ENCODE measurements at places on chromosomes 6 and 20. TPM values are rescaled to one million over a fixed set of nuclear protein-coding genes. Genes with fewer than 3 reads are reported as not detected.

Gene TBXT
- total RNA-seq = not detected

Gene SIRPB1
- total RNA-seq = 4.1 TPM

Gene SYNJ2
- 30.3 TPM for total RNA-seq

Gene CCDC167
- total RNA-seq = 33.5 TPM

Gene ZFAND3
- total RNA-seq = 46.8 TPM

- DNase-seq = no peak
These were observed 346.2 kb upstream of the MMS22L start for GRCh38 chr6:97629180-97629579.

DNA sequence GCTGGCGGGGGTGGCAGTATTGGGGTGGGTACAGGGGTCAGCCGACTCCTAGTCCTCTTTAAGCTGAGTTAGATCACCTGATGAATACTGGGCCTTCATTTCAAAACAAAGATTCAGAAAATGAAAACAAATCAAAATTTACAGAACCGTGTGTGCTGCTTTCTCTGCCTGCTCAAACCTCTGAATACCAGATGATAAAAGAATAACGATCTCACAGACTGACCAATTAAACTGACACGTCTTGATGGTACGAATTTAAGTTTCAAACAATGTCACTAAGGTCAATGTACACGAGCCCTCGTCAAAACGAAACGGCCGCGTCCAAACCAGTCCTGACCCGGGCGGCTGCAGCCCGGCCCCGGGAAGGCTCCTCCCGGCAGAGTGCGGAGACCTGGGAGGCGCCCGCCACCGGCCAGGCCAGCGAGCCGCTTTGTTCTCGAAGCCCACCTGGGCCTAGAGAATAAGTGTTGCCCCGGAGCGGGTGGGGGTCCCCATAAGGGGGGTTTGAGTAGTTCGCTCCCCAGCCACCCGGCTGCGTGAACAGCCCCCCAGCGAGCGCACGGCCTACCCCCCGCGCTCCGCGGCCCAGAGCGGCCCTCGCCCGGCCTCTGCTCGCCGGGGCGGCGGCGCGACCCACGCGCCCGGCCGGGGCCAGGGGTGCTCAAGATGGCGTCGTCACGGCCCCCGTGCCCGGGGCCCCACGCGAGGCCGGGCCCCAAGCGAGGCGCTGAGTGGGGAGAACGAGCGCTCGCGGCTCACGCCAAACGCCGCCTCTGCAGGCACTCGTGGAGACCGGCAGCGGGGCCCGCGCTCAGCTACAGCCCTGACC, 728 bp downstream of the PSMA7 start:
- no peak for DNase-seq

DNA sequence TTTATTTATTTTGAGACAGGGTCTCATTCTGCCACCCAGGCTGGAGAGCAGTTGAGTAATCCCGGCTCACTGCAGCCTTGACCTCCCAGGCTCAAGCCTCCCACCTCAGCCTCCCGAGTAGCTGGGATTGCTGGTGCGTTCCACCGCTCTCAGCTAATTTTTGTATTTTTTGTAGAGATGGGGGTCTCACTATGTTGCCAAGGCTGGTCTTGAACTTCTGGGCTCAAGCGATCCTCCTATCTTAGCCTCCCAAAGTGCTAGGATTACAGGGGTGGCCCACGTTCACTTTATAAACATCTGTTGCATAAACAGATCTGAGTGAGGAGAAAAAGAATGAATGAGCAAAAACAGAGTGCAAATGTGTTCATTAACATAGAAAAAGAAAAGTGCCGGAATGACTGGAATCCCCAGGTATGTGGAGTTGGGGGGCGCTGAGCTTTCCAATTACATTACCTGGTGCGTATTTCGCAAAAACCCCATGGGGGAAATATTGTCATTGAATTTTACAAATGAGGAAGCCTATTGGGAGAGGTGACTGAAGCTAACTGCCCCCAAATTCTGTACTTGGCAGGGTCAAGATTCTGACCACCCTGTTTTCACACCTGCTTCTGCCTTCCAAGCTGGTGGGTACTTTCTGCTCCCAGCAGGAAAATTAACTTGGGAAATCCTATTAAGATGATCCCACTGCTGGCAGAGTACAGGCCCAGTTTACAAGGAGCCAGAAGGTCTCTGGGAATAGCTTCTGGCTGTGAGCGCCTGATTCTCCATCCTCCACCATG, 207.7 kb upstream of the JARID2 start:
- DNase-seq = no peak

- DNase-seq = no peak
These were observed 38.3 kb downstream of the PSMG4 start for GRCh38 chr6:3297006-3297405.

DNA sequence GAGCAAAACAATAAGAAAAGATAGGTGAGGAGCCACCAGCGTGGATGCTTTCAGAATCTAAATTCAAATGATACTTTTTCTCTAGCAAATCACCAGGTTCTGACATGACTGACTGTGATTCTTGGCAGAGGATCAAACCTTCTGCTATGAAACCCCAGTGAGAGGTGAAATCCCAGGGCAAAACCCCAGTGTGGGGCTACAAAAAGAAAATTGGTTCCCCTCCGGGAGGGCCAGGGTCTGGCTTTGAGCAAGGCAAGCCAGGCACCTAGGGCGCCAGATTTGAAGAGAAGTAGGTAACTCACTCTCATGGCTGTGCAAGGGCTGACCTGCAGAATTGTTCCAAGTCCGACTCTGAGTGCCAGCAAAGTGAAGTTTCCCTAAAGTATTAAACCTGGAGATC, 20.2 kb upstream of the RALGAPA2 start:
- no peak for DNase-seq

DNA sequence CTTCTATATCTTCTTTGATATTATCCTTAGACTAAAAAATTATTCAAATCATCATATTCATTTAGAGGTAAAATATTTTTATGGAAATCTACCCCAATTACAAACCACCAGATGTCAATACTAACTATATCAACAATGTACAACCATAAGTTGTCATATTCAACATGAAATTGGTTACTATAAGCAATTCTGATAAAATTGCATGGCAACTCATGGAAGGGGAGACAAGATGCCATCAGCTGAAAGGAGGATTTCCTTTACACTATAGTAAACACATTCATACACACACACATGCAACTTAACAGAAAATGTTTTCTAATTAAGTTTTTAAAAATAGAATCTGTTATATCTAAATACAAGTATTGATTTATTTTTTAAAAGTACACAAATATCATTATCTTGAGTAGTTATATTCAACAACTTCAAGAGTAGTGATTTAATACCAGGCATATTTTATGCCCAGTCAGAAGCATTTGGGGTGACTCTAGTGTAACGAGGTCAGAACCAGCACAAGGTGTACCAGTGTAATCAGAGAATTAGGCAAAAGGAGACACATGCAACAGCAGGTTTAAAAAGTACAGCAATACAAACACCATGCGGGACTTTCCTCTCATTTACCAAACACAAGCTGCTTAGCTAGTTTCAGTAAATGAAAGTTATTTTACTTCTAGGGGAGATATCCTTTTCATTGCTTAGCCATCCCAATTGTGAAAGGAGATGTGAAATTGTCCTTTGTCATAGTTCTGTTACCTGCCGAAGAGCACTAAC, 1.0 kb downstream of the FILIP1 start:
- DNase-seq = no peak

GRCh38 chr6:81875782-81876293, 123.4 kb upstream of the TENT5A start:
- DNase-seq = no peak

DNA sequence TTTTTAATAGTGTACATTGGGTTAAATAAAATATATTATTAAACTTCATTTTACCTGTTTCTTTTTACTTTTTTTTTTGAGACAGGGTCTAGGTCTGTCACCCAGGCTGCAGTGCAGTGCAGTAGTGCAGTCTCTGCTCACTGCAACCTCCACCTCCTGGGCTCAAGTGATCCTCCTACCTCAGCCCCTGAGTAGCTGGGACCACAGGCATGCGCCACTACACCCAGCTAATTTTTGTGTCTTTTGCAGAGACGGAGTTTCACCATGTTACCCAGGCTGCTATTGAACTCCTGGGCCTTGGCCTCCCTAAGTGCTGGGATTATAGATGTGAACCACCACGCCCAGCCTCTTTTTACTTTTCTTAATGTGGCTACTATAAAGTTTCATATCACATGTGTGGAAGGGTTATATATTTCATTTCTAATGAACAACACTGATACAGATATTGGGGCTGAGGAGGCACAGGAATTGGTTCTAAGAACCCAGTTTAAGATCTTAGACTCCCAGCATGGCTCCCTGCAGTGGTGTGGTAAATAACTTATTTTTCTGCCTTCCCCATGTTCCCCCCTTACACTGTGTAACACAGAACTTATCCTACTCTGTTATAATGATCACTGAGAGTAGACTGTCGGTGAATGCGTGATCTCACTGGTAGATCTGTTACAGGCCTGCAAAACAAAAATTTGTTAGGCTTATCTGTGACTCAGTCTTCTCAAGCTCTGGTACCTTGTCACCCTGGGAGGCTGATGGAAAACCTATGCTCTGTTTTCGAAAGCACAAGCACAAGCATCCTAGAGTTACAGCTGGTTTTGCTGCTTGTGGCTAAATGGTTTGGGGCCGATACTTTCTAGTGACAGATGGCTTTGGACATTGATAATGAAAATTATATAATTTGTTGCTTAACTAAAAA, 5.8 kb upstream of the ATXN1 start:
- DNase-seq = no peak

DNA sequence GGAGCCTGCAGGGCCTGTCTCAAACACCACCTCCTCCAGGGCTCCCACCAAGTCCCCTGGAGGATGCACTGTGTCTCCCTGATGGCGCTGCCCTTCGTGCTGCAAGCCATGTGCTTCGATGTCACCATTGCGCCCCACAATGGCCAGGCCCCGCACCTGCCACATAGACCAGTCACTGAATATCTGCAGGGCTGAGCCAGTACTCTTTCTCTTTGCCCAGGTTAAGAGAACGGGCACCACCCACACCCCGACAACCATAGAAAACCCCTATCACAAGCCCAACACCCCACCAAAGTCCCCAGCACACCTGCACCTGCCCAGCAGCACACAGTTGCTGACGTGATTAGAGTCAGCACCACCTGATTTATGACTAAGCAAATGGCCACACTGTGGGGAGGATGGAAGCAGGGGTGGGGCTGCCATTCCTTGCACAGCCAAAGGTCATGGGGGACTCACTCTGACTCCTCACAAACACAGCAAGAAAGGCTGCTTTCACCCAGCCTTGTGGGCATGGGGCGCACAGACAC, 104.3 kb downstream of the SLC23A2 start:
- peak; percentile 70 for DNase-seq

DNA sequence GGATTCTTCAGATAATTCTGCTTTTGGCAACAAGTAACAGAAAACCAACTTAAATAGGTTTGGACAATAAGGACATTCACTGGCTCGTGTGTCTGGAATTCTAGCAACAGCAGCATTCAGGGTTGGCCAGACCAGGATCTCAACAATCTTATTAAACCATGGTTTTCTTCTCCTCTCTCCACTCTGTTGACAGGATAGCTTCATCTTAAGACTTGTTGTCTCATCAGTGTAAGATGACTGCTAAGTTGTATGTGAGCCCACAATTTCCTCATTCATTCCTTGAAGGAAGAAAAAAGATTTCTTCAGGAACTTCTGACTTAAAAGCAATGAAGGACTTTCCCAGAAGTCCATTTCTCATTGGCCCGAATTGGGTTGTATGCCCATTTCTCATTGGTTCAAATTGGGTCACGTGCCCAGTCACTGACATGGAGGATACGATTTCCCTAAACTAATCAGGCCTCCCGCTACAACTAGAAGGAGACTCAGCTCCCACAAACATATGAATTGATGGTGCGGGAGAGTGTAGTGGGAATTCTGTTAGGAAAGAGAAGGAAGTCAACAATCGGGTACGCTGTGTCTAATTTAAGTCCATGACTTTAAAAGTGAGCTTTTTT, 83.7 kb downstream of the SLC22A3 start:
- DNase-seq = no peak

- DNase-seq = no peak
These were observed 66.1 kb downstream of the TSHZ2 start for GRCh38 chr20:53038299-53038698.

DNA sequence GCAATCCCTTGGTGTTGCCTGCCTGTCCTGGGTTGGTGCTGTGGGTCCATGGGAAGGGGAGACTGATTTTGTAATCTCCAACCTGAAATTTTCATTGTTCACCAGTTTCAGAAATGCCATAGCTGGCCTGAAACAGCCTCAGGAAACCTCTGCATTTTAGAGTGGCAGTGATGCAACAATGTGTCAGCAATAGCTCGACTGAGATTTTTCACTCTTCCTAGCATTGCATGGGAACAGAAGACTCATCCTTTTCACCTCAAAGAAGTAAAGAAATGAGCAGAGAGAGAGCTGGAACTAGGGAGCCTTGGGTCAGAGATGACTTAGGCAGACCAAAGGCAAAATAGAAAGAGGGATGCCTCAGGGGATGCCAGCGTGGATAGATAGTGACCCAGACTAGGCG, 23.7 kb upstream of the TMEM14A start:
- no peak for DNase-seq

- DNase-seq = no peak
These were observed 211.3 kb downstream of the FARS2 start for GRCh38 chr6:5472571-5472970.

- no peak for DNase-seq
These were observed 56.8 kb downstream of the NOL4L start for GRCh38 chr20:32528171-32528891.

- DNase-seq = peak; percentile 65
These were observed 26.2 kb upstream of the HDAC2 start for GRCh38 chr6:113997116-113997515.

DNA sequence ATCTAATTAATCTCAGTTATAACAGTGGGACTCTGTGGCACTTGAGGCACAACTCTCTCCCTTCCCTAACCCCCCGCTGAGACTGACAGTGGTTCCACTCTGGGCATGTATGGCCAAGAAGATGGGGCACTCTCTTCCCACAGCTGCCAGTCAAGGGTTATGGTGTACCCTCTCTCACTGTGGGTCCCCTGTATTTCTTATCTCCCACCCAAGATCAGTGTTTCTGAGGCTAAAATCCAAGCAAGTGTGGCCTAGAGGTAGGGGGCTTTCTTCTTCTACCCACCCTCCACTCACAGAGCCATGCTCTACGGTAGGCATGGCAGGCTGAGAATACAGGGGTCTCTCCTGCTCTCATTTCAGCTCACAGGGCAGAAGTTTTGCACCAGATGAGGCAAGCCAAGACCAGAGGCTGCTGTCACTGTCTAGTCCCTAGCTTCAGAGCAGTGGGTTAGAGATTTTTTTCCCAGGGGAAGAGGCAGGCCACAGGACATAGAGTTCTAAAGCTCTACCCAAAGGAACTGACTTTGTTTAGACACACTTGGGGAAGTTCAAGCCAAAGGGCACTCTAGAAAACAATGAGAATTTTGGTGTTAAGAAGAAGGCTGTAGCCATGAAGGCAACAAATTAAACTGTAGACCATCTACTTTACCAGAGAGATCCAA, 31.7 kb upstream of the HINT3 start:
- DNase-seq = no peak

- no peak for DNase-seq
These were observed 17.4 kb upstream of the SIRPB2 start for GRCh38 chr20:1508574-1508973.
